ENCODE measurements at places on chromosomes 12 and 14. TPM values are rescaled to one million over a fixed set of nuclear protein-coding genes. Genes with fewer than 3 reads are reported as not detected.

Gene TUBA1C
- total RNA-seq = 103 TPM

Gene VWF
- 154 TPM for total RNA-seq

Gene SYT1
- 0.14 TPM for total RNA-seq

- H3K4me1 ChIP-seq = no peaks in the 10 kb centered on the region
- no peak for DNase-seq
- no peak overlapping the region for H3K27ac ChIP-seq
Observed at GRCh38 chr12:107374161-107374840, 281.0 kb upstream of the CRY1 start.

GRCh38 chr12:44317651-44318126 is 481.8 kb downstream of the TMEM117 start:
- no peak overlapping the region for H3K4me3 ChIP-seq
- H3K4me1 ChIP-seq = peaks cover 6% of the 10 kb centered on the region
- no peaks in the 10 kb centered on the region for H3K27me3 ChIP-seq
- no peak overlapping the region for H3K27ac ChIP-seq
- DNase-seq = no peak

- H3K4me1 ChIP-seq = no peaks in the 10 kb centered on the region
- DNase-seq = no peak
- no peaks in the 10 kb centered on the region for H3K27me3 ChIP-seq
- no peak overlapping the region for H3K27ac ChIP-seq
- no peak overlapping the region for H3K4me3 ChIP-seq
Observed at GRCh38 chr14:58794993-58795762, 157.4 kb downstream of the DACT1 start.

DNA sequence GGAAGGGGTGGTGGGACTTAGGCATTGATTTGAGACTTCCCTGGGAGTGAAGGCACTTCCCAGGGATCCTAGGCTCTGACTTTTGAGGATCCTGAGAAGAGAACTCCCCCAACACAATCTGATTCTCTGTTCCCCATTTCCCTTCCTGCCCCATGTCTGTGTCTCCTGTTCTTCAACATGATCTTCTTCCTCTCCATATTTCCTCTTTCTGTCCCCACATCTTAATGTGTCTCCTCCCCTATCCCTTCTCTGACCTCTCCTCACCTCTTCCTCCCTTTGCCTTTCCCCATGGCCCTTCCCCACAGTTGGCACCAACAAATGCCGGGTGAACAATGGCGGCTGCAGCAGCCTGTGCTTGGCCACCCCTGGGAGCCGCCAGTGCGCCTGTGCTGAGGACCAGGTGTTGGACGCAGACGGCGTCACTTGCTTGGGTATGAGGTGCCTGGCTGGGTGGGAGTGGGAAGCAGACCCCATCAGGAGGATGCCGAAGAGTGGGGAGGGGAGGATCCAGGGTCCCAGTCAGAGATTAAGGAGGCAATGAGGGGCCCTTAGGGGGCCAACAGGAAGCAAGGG is 15.2 kb upstream of the LRP1-AS start:
- no peaks in the 10 kb centered on the region for H3K27me3 ChIP-seq
- H3K36me3 ChIP-seq = peaks cover 42% of the 10 kb centered on the region
- no peak overlapping the region for H3K27ac ChIP-seq
- no peak overlapping the region for H3K4me3 ChIP-seq
- no peak for DNase-seq

- H3K4me1 ChIP-seq = no peaks in the 10 kb centered on the region
- peaks cover 3% of the 10 kb centered on the region for H3K27me3 ChIP-seq
- H3K4me3 ChIP-seq = no peak overlapping the region
- H3K36me3 ChIP-seq = no peaks in the 10 kb centered on the region
- DNase-seq = no peak
Observed at GRCh38 chr12:3967556-3968160, 94.5 kb upstream of the PARP11 start.

DNA sequence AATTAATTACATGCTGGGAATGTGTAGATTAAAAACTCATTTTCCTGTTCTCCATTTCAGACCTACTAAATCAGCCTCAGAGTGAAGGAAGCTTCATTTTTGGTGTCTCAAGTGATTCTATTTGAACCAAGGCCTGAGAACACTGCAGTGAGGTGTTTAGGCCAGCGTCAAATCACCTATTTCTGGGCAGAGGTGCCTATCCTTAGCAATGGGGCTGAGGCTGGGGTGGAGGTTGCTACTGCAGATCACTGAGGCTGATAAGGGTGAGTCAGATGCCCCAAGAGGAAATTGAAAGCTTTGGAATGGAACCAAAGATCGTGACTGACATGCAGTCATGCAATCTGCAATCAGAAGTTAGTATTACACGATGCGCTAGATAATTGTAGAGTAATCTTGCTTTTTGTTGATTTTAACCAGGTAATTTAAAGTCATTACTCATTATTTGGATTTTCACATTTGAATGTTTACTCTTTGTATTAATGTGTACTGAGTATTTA is 4.4 kb downstream of the TXNRD1 start:
- H3K36me3 ChIP-seq = no peaks in the 10 kb centered on the region
- H3K4me3 ChIP-seq = no peak overlapping the region
- peaks cover 12% of the 10 kb centered on the region for H3K4me1 ChIP-seq
- no peak for DNase-seq
- no peaks in the 10 kb centered on the region for H3K27me3 ChIP-seq

Data from psoas muscle (tissue), 8 donors.